Activated CD4-positive, alpha-beta T cell treated with anti-CD3 and anti-CD28 coated beads, Interleukin-10, Interleukin-2, amounts not matched to agents 100 ng/mL and 50 ng/mL, durations not matched to agents 16 hours and 8 hours (primary cell): ENCODE measurements at places on chromosomes 3 and 15.

GRCh38 chr3:101836652-101837598 is 12.4 kb upstream of the NFKBIZ start:
- no peak for DNase-seq

- no peak for DNase-seq
These were observed 7.4 kb downstream of the RAB8B start for GRCh38 chr15:63196842-63197241.

- no peak for DNase-seq
These were observed 61.0 kb upstream of the RPL32 start for GRCh38 chr3:12902181-12902999.

DNA sequence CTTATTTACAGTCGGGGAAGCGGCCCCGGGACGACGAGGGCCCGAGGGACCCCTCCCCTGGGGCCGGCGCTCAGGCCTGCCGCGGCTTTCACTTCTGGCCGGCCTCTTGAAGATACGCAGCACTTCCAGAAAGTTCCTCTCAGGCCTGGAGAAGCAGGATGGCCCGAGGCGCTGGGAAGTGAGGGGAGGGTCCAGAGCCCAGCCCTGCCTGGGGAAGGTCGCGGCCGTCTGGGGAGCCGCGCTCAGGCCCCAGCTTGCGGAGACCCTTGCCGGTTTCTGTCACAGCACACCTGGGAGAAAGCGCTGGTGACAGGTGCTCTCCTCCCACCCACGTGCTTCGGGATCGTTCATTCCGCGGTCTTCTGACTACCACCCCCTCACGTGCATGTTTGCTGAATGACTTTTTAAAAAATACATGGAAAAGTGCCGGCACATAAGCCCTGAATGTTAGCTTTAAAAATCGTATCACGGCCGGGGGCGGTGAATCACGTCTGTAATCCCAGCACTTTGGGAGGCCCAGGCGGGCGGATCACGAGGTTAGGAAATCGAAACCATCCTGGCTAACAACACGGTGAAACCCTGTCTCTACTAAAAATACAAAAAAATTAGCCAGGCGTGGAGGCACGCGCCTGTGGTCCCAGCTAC is 727 bp upstream of the TM2D3 start:
- DNase-seq: no peak

GRCh38 chr3:40268802-40269524 is 40.5 kb upstream of the EIF1B start:
- no peak for DNase-seq

GRCh38 chr3:40254491-40254890 is 55.0 kb upstream of the EIF1B start:
- DNase-seq: no peak

DNA sequence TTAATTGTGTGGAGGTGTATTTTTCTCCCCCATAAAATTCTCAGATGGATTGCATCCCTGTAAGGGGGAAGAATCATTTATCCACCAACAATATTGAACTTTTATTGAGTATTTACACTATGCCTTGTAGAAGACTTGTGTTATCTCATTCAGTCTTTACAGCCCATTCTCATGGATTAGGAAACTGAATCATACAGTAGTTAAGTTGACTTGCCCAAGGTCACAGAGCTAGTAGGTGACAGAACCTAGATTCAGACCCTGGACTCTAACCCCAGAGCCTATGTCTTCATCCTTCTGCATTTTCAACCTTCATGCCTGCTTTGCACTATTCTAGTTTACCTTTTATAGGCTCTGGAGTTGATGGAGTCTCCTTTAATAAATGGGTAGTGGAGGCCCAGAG is 226.8 kb downstream of the LPP start:
- DNase-seq: no peak

- DNase-seq: no peak
These were observed 10.1 kb downstream of the MELTF start for GRCh38 chr3:197019535-197019934.

- peak; percentile 80 for DNase-seq
These were observed 38.8 kb upstream of the TIMP4 start for GRCh38 chr3:12197475-12197874.

GRCh38 chr3:108818404-108818803 is 4.2 kb upstream of the TRAT1 start:
- DNase-seq: peak; percentile 87

GRCh38 chr3:4426782-4427344 is 40.2 kb downstream of the SUMF1 start:
- peak; percentile 20 for DNase-seq

DNA sequence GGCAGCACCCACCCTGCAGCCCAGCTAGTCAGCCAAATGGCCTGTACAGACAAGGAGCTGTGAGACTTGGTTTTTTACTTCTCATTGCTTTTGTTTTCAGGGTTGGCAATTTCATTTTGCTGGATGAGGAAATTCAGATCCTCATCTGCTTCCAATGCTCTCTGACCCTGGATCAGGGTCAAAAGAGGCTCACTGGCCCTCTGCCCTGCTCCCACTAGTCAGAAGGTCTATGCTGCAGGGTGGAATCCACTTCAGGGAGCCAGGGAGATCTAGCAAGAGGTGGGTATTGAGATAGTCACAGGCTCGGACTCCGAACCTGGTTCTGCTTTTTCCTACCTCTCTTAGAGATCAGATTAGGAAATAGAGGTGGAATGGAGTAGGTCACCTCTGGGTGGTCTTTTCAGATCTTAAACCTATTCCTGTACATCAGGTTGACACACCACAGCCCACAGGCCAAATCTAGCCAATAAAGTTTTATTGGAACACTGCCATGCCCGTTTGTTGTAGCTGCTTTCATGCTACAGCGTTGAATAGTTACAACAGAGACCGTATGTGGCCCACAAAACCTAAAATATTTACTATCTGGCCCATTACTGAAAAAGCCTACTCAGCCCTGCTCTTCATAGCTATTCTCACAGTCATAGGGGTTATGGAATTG is 26.4 kb upstream of the GLCE start:
- DNase-seq: no peak

DNA sequence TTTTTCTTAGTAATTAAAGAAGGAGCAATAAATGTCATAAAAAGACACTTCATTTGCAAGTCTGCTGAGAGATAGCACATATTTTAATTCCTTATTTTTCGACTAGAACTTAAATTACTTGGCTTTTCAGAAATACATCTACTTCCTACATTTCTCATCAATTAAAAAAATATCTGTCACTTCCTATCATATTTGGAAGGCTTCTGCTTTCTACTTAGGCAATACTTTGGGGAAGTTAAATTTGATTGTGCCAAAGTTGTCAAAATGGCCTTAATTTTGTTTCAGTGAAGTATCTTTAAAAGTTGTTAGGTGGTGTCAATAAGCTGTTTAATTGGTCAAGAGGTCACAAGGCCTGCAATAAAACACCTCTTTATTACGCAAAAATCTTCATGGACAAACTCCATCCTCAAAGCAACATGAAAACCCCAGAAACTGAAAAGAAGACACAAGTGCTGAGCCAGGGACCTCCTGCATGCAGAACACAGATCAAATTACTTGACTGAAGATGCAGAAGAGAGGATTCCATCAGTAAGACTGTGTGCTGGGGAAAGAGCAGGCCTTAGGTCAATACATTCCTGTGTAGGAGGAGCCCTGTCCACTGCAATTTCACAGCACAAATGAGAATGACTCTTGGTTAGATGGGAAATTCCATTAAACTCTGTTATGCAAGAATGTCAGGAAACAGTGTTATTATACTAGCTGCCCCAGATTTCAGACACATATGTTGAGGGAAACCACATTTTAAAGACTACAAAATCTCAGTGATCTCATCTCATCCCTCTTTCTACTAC is 48.0 kb upstream of the FSTL1 start:
- no peak for DNase-seq

- no peak for DNase-seq
These were observed 26.2 kb downstream of the PDE8A start for GRCh38 chr15:85007741-85008397.

GRCh38 chr3:13009946-13010315 is 63.3 kb downstream of the IQSEC1 start:
- DNase-seq: no peak

- peak; percentile 27 for DNase-seq
These were observed 314.8 kb upstream of the CTDSPL start for GRCh38 chr3:37546876-37547275.

DNA sequence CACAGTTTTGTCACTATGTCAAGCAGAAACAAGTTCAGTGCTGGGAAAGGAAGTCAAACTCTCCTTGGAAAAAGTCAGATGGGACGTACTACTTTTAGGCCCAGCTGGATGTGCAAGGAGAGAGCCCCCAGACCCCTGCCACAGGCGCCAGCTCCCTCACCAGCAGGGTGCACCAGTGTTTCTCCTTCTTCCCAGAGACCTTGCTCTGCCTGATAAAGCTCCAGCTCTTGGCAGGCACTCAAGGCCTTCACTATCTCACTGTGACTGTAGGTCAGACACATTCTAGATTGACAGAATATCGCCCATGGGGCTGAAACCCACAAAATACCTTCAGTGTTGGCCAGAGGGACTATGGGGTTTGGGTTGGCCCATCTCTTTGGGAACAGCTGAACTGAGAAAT is 54.8 kb upstream of the CHRNB4 start:
- DNase-seq: no peak

GRCh38 chr15:39301589-39301999 is 279.3 kb upstream of the THBS1 start:
- no peak for DNase-seq

DNA sequence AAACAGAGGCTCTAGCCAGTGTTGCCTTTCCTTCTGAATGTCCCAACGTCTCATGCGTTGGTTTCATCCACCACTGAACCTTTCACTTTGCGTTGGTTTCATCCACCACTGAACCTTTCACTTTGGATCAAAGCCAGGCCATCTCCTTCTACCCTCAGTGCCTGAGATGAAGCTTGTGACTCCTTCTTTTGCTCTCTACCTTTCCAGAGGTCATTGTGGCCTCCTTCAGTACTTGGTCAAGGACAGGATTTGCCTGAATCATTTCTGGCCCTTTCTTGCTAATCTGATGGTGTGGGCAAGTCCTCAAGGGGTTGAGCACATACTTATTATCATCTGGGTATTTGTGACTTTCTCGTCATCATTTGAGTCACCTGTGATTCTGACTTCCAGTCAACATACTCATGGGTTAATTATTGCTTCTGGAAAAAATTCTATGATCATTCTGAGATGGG is 50.0 kb downstream of the SELENOT start:
- peak; percentile 23 for DNase-seq

DNA sequence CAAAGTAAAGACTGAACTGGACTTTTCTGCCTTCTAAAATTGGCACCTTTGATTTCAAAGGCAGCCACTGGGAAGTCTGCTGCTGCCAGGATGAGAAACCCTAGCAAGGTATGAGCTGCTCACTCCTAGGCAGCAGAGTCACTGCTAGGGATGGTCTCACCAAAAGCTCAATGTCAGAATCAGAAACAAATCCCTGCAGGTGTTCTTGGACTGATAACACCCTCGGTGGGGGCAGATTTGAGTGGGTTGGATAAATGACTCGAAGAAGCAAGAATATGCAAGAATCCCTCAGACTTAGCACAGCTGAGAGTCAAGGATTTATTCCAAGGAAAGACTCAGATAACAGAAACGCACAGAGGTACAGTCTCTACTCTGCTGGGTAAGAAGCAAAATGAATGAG is 90.4 kb downstream of the PRICKLE2 start:
- no peak for DNase-seq

GRCh38 chr3:123373474-123373987 is 75.4 kb downstream of the ADCY5 start:
- no peak for DNase-seq

GRCh38 chr15:64460724-64461720 is 644 bp downstream of the ZNF609 start:
- DNase-seq: peak; percentile 83

DNA sequence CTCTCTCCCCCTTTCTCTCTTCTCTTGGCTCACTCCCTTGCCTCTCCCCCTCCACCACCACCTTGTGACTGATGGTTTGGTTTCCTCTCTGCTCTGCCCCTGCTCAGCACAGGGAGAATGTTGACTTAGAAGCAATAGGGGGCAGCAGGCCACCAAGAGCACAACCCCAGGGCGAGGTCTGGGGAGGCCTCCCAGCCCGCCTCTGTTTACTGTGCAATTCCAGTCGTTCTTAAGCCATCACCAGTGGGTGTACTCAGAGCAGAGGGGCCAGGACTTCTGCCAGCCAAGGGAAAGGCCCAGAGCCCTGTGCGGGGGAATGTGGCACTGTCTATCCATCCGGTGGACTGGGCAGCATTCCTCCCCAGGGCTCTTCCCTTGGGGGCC is 5.7 kb upstream of the APEH start:
- DNase-seq: no peak

DNA sequence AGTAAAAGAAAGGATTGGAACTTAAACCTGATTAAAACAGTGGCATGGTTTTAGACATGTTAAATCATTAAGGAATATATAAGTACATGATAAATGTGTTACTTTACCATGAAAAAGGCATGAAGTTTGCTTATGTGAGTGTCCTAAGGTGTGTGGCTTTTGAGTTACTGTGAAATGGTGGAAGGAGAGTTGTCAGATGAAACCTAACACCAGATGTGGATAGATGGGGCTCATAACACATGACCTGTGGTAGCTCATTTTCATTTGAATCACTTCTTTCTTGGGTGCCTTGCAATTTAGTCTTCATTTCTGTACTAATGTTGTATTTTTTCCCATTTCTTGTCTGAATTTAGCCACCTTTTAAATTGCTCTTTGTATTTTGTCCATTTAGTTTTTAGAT is 13.0 kb downstream of the MEF2A start:
- DNase-seq: no peak

DNA sequence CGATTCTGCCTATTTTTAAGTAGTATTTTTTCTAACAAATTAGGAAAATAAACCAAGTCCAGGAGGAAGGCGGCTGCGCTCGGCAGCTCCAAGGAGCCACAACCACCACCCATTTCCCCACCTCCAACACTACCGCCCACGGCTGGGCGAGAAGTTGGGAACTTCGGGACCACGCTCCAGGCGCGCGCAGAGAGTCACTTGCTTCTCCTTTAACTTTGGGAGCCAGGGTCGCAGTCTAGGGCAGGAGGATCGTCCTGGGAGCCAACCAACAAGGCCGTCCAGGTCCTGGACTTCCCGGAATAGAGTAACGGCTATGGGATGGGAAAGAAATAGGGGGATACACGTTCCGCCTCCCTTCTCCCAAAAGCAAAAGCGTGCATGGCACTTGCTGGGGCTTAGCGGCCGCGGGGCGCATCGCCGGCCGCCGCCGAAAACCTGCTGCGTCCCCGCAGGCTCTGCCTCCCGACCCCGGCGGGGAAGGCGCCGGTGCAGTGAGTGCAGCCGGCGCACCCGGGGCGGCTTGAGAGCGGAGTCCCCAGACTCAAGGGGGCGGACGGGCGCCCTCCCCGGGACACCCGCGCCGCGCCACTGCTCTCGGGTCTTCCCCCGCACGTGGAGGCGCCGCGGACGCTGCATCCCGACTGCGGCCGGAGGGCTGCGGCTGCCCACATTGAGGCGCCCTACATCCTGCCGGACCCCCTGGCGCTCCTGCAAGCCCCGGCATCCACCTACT is 699 bp downstream of the MEGF11 start:
- peak; percentile 18 for DNase-seq
